ENCODE measurements at places on chromosomes 3 and 15.

GRCh38 chr3:49500732-49501609, 30.9 kb downstream of the DAG1 start:
- peak; percentile 97 for DNase-seq

GRCh38 chr15:44801364-44801763, 65.0 kb downstream of the TRIM69 start:
- no peak for DNase-seq

DNA sequence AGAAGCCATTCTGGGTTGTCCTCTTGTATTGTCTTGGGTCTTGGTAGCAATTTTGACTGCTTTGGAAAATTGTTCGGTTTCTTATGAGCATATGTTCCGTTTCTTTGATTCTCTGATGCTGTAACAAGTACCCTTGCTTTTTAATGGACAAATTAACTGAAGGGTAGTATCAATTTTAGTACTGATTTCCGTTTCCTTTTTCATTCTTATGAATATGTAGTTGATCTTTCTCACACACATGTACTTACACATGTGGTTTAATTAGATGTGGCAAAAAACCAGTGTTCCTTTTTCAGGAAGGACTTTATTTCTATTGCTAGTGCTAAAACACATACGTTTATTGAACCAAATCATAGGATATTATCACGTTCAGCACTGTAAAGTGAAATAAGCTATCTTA, 119.1 kb downstream of the TCF12 start:
- DNase-seq = no peak

- no peak for DNase-seq
Observed at GRCh38 chr3:4822568-4822967, 156.7 kb upstream of the BHLHE40 start.

DNA sequence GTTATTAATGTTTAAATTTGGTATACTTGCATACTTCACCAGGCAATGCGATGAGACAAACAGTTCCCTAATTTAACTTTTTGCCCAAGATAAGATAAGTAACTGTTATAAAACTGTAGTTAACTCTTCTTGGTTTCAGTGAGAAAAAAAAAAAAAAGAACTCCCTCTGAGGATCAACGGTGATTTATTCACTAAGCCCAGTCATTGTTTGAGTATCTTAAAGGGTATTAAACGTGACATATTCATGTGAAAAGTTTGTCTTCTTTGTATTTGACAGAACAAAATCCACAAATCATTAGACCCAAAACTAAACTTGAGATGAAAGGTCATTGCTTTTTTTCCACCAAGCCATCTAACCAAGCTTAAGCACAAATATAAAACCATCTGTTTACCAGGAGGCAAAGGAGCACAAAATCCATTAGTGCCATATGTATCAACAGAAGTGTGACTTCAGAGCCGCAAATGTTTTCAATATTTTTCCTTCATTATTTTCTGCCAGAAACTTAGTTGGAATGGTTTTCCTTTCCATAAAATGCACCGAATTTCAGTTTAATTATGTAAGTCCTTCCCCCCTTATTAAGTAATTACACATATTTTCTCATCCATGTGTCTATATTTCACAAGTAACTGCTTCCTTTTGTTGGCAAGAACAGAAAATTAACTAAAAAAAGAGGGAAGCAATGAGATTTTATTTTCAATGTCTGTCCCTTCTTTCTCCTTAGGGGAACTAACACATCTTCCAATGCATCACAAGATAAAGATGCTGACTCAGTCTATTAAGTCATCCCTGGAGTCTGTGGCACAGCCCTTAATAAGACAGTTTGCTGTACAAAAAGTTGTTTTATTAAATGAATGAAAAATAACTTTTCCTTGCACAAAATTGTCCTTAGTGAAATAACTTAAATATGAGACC, 92.2 kb upstream of the RAP2B start:
- DNase-seq = peak; percentile 67

GRCh38 chr15:51499379-51499976, 123.1 kb downstream of the DMXL2 start:
- peak; percentile 61 for DNase-seq

DNA sequence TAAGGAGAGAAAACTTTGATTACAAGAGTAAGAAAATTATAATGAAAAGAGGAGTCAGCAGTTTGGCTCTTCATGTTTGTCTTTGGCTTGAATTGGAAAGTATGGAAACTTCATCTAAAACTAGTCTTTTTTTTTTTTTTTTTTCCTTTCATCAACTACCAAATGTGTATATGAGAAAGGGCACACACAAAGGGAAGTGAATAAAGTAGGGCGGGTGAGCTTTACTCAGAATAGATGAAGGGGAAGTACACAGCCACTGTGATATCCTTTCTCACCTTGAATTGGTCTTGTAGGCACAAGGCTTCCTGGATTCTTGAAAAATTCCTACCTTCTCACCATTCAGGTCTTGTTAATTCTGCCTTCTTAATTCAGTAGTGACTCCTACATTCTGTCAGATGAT, 652.3 kb upstream of the KCNMB2 start:
- DNase-seq = no peak

- no peak for DNase-seq
Observed at GRCh38 chr3:117035745-117036144, 326.2 kb downstream of the TUSC7 start.

DNA sequence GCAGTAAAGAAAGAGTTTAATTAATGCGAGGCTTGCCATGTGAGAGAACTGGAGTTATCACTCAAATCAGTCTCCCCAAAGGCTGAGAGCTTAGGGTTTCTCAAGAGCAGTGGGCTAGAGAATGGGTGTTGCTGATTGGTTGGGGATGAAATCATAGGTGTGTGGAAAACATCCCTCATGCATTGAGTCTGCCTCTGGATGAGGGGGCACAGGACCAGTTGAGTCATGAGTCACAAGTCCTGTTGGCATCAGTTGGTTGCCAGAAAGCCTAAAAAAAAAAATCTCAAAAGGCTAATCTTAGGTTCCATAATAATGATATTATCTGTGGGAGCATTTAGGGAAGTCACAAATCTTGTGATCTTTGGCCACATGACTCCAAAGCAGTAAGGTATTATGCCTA, 800.3 kb downstream of the TUSC7 start:
- no peak for DNase-seq

All from epithelial cell of esophagus (primary cell).